Upper lobe of left lung (tissue), 6 donors: ENCODE measurements at places on chromosomes 3 and 15.
A peak's percentile ranks its signal among the peaks of the same experiment; 100 is the strongest.

DNA sequence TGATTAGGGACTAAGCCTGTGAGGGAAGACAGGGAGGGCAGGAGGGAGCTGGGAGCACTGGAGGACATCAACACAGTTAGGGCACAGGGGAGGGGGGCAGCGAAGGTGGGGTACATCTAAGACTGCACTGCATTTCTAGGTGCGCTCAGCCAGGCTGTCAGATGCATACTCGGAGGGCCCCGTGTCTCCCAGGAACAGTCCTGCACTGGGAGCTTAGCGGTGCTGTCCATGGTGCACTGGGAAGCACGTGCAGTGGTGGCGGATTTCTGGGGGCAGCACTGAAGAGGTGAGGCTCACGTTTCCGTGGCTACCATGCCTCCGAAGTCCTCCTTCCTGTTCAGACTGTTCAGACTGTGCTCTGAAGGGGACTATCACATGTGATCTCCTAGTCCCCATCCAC lies 54.4 kb downstream of the ROPN1B start:
- H3K27ac ChIP-seq = no peak overlapping the region

GRCh38 chr3:107522510-107523288 lies at the start of gene BBX:
BBX (plus strand) TSS chr3:107522962; CDS start chr3:107710461, 187,499 bp downstream.
- H3K4me3 ChIP-seq = peak within 1 kb of the TSS; percentile 67
- H3K27ac ChIP-seq = peak within 1 kb of the TSS; percentile 97
- H3K4me1 ChIP-seq = peaks cover 9% of the 10 kb centered on the region
- H3K27me3 ChIP-seq = no peaks in the 10 kb centered on the region

DNA sequence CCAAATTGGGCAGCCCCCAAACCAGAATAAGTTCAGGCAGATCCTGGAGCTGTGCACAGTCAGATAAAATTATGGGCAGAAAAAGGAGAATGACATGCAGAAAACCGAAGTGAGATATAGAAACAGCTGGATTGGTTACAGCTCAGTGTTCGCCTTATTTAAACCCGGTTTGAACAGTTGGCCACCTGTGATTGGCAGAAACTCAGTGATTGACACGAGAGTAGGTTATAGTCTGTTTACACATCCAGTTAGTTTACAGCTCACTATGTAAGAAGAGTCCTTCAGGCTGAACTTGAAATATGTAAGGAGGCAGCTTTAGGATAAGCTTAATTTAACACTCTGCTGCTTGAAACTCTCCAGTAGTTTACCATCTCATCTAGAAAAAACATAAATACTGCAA lies 271.6 kb upstream of the ARRDC4 start:
- no peak for DNase-seq
- H3K4me1 ChIP-seq = no peaks in the 10 kb centered on the region
- H3K4me3 ChIP-seq = no peak overlapping the region
- H3K27me3 ChIP-seq = no peaks in the 10 kb centered on the region
- H3K27ac ChIP-seq = no peak overlapping the region
- H3K36me3 ChIP-seq = no peaks in the 10 kb centered on the region

GRCh38 chr3:173257797-173258196 lies 116.8 kb upstream of the SPATA16 start:
- no peaks in the 10 kb centered on the region for H3K36me3 ChIP-seq
- DNase-seq = no peak
- H3K4me3 ChIP-seq = no peak overlapping the region
- no peaks in the 10 kb centered on the region for H3K27me3 ChIP-seq
- H3K27ac ChIP-seq = no peak overlapping the region

DNA sequence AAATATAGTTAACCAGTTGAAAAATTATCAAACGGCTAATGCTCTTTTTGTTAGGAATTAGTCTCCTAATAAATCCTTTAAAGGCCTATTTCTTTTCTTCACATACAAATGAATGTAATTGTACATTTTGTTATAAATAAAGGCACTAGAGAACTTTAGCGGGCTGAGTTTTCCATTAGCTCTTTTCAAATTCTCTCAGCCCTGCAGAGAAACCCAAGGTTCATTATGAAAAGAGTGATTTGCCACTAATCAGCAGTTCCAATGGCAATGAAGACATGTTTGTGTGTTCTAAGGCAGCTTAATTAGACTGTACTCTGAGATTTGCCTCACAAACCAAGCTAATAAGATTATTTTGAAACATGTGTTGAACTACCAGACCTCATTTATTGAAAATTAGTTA lies 64.6 kb upstream of the P2RY1 start:
- H3K27me3 ChIP-seq = no peaks in the 10 kb centered on the region
- H3K4me3 ChIP-seq = no peak overlapping the region
- no peak overlapping the region for H3K27ac ChIP-seq
- H3K36me3 ChIP-seq = no peaks in the 10 kb centered on the region

DNA sequence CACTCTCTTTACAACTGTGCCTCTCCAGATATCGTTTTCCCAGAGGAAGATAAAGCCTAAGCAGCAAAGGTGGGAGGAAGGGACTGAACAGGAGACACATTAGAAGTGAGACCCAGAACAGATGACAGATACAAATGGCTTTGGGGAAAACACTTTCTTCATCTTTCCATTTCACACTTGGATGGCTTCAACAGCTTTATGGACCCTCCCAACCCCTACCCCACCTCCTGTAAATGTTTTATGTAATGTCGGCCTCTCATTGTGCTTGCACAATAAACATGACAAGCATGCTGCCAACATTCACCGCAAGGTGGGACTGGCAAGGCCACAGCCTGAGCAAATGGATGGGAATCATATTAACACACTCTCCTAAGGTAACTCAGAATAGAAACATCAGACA lies 1088.6 kb downstream of the TUSC7 start:
- H3K36me3 ChIP-seq = no peaks in the 10 kb centered on the region
- H3K27me3 ChIP-seq = no peaks in the 10 kb centered on the region
- no peak overlapping the region for H3K27ac ChIP-seq
- no peak for DNase-seq
- no peaks in the 10 kb centered on the region for H3K4me1 ChIP-seq

DNA sequence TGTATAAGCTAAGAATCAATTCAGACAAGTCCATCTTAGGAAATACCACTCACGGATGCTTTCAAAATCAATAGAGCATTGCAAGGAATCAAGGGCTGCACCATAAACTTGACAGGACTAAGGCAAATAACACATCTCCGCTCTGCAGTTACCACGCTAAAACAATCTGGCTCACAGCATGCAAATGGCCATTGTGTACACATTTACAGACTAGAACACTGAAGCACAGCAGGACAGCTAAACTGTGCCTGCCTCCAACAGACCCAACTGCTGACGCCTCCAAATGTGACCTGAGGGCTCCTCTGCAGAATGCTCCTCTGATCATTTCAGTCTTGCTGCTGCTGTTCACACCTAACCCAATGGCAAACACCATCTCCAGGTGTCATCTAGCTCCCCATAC lies 104.3 kb downstream of the MEX3B start:
- no peak overlapping the region for H3K4me3 ChIP-seq
- H3K36me3 ChIP-seq = no peaks in the 10 kb centered on the region
- no peaks in the 10 kb centered on the region for H3K4me1 ChIP-seq
- no peak overlapping the region for H3K27ac ChIP-seq

DNA sequence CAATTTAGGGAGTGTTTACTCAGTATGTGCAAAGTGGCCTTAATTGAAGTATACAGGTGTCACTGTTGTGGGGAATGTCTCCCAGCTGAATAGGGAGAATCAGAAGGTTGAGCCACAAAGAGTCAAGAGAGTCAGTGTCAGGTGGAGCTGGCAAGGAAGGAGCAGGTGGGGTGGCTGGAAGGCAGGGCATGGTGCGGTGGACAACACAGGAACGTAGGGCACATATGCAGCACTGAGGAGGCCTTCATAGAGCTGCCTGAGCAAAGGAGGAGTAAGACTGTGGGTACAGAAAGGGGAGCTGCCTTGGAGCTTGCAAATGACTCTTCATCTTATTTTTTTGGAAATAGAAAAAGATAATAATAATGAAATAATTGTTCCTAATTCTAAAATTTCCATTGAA lies 20.0 kb downstream of the ARHGEF3 start:
- H3K4me1 ChIP-seq = peaks cover 75% of the 10 kb centered on the region
- peak overlapping the region; percentile 81 for H3K27ac ChIP-seq
- DNase-seq = no peak
- H3K4me3 ChIP-seq = no peak overlapping the region

GRCh38 chr15:49247556-49248110 lies 77.6 kb downstream of the GALK2 start:
- H3K36me3 ChIP-seq = peaks cover 17% of the 10 kb centered on the region
- no peaks in the 10 kb centered on the region for H3K4me1 ChIP-seq
- H3K4me3 ChIP-seq = no peak overlapping the region
- H3K27me3 ChIP-seq = no peaks in the 10 kb centered on the region

GRCh38 chr3:183487896-183488295 lies 59.5 kb upstream of the MCF2L2 start:
- no peak overlapping the region for H3K4me3 ChIP-seq
- DNase-seq = no peak
- H3K27ac ChIP-seq = no peak overlapping the region
- H3K36me3 ChIP-seq = no peaks in the 10 kb centered on the region
- no peaks in the 10 kb centered on the region for H3K27me3 ChIP-seq

GRCh38 chr3:152021951-152022461 lies 148.6 kb downstream of the SUCNR1 start:
- H3K27ac ChIP-seq = no peak overlapping the region
- H3K4me3 ChIP-seq = no peak overlapping the region
- H3K36me3 ChIP-seq = no peaks in the 10 kb centered on the region
- DNase-seq = peak; percentile 25
- H3K4me1 ChIP-seq = no peaks in the 10 kb centered on the region

DNA sequence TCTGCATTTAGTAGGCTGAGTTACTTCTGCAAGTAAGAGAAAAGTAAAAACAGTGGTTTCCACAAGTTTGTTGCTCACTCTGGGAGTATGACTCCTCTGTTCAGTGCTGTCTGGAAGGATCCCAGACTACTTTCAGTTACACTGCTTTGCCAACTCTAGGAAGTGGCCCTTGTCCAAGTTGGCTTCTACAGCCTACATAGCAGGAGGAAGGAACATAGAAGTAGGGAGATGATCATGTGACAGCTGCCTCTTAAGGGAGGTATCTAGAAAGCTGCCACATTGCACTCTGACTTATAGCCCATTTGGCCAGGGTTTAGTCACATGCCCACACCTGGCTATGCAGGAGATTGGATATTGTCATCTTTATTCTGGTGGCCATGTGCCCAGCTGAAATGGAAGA lies 298.1 kb downstream of the NSUN3 start:
- no peaks in the 10 kb centered on the region for H3K27me3 ChIP-seq
- no peak overlapping the region for H3K4me3 ChIP-seq
- no peaks in the 10 kb centered on the region for H3K4me1 ChIP-seq
- no peaks in the 10 kb centered on the region for H3K36me3 ChIP-seq
- no peak for DNase-seq

DNA sequence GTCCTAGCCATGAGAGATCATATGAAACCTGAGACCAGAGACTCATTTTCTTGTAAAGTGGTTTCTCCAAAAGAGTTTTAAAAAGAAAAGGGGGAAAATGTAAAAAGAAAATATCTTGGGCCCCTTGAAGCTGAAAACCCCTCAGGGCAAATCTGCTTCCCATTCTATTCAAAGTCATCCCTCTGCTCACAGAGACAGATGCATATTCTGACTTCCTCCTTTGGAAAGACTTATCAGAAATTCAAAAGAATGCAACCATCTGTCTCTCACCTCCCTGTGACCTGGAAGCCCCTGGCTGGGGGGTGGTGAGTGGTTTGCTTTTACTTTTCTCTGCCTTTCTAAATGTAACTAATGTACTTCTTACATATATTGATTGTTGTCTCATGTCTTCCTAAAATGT lies 1154.8 kb downstream of the NSUN3 start:
- no peak overlapping the region for H3K4me3 ChIP-seq
- H3K27ac ChIP-seq = no peak overlapping the region
- no peaks in the 10 kb centered on the region for H3K27me3 ChIP-seq

DNA sequence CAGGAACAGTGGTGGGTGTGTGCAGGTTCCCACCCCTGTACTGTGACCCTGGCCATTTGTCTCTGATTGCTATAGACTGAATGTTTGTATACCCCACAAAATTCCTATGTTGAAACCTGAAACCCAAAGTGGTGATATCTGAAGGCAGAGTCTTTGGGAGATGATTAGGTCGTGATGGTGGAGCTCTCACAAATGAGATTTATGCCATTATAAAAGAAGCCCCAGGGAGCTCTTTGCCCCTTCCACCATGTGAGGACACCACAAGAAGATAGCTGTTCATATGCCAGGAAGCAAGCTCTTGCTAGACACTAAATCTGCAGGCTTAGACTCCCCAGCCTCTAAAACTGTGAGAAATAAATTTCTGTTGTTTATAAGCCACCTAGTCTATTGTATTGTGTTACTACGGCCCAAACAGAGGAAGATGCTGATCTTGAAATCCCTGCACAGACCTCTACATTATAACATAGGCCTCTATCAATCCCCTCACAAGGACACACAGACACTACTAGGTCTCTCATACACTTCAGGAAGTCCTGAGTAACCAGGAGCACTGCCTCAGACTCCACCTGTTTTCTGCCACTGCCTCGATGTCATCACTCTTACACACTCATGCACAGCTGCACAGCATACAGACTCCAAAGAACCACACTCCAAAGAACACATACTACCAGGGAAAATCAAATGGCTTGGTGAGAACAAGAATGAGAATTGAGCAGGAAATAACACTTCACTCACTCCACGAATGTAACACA lies 14.7 kb downstream of the IGSF11 start:
- H3K27me3 ChIP-seq = no peaks in the 10 kb centered on the region
- DNase-seq = no peak
- H3K4me1 ChIP-seq = no peaks in the 10 kb centered on the region

DNA sequence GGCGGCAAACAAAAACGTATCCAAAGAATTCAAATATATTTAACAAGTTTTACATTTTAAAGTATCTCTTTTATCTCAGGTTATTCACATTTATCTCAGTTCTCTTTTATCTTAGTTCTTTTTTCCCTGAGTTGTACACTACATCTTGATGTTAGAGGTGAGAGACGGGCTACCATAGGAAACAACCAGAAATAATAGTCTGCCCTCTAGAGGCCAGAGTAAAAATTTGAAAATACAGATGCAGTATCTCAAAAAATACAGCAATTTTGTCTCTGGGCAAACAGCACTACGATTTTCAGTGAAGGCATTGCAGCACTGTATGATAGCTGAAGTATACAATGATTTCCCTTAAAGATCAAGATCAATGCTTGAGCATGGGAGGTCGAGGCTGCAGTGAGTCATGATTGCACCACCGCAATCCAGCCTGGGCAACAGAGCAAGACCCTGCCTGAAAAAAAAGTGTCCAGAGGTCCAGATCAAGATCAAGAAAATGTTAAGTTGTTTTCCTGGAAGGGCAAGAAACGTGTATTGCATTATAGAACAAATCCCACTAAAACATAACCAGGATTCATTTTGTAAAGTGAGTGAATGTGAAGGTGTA lies 82.6 kb upstream of the ATP11B start:
- DNase-seq = no peak
- no peaks in the 10 kb centered on the region for H3K36me3 ChIP-seq
- no peak overlapping the region for H3K27ac ChIP-seq
- H3K4me1 ChIP-seq = no peaks in the 10 kb centered on the region
- H3K4me3 ChIP-seq = no peak overlapping the region
